Activated CD4-positive, alpha-beta memory T cell treated with anti-CD3 and anti-CD28 coated beads, Interleukin-2, amount 10 ng/mL, durations not matched to agents 7 days and 5 days (primary cell): ENCODE measurements at places on chromosomes 13 and 19.
A peak's percentile ranks its signal among the peaks of the same experiment; 100 is the strongest.

GRCh38 chr13:43185226-43185625 is 161.8 kb downstream of the DNAJC15 start:
- no peak for DNase-seq

GRCh38 chr13:102117175-102117831 is 284.5 kb downstream of the FGF14 start:
- no peak for DNase-seq

DNA sequence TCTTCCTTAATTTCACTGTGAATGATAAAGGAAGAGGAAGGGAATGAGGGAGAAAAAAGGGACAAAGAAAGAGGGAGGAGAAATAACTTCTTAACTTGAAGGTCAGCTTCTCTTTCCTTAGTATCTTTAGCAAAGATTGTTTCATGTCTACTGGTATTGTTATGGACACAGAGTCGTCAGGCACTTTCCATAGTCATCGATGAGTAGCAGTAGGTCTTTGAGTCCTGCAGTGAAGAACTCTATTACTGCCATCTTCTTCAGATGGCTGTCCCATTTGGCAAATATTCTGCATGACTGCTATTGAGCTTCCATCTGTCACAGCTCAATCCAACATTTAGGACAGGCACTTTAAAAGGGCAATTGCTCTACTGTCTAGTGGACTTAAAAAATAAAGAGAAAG is 2463.1 kb downstream of the PCDH9 start:
- no peak for DNase-seq

DNA sequence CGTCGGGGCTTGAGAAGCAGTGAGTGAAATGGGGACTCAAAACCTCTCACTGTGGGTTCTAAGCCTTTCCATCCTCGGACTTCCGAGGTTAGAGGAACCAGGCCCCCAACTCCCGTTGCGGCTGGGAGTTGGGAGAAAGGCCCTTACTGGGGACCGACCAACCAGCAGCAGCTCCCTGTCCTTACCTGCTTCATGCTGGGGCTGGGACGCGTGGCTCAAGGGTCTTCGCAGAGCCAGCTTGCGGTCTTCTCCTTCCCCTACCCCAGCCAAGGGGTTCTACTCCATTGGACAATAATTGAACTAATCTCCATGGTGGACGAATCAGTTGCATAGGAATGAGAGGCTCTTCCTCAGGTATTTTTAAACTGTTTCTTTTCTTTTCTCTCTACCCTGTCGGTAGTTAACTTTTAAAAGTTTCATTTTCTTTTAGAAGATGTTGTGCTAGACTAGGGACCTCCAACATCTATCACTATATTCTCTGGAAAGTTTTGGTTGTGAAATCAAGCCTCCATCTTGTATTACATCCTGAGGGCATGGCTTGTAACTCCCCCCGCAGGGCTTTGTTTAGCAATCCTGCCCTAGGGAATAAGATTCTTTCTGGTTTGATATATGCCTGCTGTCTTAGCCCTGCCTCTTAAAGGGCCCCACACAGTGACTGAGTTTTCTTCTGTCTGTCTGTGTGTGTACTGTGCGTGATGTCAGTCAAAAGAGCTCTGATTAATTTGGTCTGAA is 1027.1 kb upstream of the PCDH9 start:
- DNase-seq: no peak

GRCh38 chr19:2291185-2291751 is 9.3 kb upstream of the PEAK3 start:
- DNase-seq: no peak

GRCh38 chr19:13633522-13633922 is 127.2 kb upstream of the CACNA1A start:
- DNase-seq: no peak

GRCh38 chr13:106373989-106374572 is 161.4 kb downstream of the EFNB2 start:
- DNase-seq: no peak

DNA sequence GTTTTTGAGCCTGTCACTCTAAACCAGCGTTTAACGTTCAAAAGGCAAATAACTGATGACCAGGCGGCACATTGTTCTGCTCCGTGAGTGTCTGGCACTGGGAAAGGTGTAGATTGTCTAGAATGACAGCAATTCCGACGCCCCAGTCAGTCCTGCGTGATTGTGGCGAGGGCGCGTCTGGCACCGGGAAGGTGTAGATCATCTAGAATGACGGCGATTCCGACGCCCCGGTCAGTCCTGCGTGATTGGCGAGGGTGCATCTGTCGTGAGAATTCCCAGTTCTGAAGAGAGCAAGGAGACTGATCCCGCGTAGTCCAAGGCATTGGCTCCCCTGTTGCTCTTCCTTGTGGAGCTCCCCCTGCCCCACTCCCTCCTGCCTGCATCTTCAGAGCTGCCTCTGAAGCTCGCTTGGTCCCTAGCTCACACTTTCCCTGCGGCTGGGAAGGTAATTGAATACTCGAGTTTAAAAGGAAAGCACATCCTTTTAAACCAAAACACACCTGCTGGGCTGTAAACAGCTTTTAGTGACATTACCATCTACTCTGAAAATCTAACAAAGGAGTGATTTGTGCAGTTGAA is 26.1 kb upstream of the NDUFS7 start:
- no peak for DNase-seq

DNA sequence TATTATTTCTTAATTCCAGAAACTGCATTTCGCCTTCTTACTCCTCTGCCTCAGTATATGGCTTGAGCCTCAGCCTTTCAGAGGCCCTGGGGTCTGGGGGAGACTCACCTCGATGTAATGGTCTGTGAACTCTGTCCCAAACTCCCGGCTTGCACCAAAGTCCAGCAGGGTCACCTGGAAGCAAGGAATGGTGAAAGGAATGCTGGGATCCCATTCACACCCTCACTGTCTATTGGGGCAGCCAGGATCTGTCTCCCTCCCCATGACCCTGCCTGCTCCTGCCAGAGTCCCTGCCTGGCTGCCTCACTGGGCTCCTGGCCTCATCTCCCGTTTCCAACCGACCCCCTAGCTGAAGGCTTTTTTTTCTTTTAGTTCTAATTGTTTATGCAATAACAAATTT is 5.4 kb upstream of the NUMBL start:
- DNase-seq: no peak

- DNase-seq: no peak
Measured at GRCh38 chr13:107743100-107743499, 472.2 kb downstream of the LIG4 start.

DNA sequence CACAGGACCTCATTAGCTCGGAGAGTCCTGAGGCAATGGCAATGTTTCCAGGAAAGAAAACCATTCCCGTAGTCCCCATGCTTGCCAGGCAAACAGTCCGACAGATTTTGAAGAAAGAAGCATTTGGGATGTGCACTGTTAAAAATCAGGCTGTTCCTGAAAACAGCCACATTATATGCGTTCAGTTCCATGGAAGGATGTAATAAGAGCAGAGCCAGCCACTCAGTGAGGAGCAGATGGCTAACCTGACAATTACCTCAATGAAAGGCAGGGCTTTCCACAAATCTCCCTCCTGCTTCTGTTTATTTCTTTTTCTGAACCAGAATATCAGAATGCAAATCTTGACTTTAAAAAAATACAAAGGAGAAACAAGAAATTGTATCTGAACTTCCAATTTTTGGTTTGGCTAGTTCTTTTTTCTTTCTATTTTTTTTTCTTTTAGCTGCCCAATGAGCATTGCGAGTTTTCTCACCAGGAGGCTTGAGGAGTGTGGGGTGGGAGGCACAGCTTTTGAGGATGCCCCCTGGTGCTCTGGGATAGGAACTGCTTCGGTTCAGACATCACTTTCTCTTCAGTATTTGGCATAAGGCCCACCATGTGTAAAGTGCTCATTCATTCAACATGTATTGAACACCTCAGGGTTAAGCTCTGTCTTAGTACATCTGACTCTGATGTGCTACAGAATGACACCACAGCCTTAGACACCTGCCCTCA is 124.2 kb downstream of the TBC1D4 start:
- peak; percentile 45 for DNase-seq

DNA sequence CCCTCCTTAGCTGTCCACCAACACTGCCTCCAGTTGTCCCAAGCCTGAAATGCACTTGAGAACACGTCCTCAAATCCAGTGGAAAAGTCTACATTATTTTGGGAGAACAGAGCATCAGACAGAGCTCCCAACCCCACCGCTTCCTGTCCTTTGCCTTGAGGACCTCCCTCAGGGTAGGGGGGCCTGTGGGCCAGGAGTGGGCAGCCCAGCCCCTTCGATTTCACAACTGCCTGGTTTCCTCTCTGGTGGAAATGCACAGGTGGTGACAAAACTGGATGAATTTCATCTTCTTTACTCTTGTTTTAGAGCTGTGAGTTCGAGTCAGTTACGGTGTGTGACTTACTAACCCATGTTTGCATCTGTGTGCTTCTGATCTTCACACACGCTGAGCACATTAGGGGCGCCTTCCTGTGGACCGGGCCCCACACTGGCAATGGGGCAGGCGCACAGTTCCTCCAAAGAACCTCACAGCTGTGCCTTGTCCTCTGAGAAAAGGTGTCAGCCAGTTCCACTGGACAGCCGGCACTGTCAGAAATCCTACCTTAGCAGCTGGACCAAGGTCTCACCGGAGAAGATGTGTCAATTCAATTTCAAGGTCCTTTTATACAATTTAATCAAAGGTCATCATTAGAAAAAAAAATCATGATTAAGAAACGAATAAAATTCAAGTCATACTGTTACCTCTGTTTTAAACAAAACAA is 80.2 kb downstream of the IRS2 start:
- DNase-seq: no peak

DNA sequence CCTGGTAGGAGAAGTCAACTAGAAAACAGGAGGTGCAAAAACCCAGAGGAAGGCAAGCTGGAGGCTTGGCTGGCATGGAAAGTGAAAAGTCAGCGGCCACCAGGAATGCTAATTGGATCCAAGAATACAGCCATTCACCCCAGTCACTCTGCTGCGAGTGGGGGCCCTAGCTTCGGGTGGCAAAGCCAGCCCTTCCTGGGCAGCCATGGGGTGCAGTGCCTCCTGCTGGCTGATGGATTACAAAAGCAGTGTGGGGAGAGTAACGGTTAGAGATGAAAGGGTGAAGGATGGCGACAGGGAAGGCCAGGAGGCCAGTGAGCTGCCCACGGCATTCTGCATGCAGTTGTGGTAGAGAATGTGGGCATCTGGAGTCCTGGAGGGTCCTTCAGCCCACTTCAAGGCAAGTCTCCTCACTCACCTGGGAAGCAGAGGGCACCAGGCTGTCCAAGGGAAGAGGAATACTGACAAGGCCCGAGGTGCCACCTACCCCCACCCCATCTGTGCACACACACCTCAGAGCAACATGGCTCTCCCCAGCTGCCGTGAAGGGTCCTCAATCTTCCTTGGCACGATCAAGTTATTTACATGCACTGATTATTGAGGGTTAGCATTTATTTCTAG is 20.3 kb upstream of the EPHX3 start:
- DNase-seq: no peak

DNA sequence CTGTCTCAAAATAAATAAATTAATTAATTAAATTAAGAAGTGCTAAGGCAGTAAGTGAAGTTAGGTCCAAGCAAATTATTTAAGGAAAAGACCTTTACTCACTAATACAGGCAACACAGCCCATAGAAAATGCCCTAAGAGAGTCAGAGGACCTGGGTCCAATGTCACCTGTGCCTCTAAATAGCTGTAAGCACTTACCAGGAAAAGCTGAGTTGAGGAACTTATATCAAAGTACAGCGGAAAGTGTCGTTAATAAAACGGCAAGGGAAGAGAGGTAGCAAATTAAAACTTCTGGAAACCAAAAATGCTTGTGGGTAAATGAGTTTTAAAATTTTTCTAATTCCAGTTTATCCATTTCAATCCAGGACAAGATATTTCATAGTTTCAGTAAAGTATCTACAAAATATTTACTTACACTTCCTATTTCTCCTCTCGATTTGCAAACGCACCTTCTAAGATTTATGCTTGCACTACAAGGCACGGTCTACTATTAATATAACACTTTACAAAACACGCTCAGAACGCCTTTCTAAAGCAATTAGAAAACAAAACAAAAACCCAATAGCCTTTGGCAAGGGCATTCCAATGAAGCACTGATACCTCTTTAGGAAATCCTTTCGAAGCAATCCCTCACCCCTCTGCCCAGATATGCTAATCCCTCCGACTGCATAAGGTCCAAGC is 963 bp downstream of the VPS36 start:
- no peak for DNase-seq

DNA sequence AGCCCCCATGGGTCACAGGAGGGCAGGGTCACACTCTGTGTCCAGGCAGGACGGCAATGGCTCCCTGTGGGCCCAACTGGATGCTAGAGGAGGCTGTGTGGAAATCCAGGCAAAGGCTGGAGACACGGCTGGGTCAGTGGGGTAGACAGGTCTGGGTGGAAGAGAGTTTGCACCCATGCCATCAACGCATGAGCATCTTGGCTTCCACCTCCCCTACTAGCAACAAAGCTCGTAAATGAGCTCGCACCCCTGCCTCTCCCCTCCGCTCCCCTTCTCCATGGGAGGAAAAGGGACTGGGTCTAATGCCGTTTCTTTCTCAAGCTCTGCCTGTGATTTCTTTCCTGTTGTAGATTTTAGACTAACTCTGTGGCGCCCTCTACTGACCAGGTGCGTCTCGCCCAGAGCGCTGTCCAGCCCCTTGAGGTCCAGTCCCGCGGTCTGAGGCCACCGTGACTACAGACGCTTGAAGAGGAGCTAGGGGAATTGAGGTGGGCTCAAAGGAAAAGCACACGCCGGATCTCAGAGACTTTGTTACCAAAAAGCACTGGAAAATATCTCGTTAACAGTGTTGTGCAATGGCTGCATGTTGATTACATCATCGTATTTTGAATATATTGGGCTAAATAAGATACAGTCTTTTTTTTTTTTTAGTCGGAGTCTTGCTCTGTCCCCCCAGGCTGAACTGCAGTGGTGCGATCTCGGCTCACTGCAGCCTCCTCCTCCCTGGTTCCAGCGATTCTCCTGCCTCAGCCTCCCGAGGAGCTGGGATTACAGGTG is 50.7 kb upstream of the USP29 start:
- no peak for DNase-seq

DNA sequence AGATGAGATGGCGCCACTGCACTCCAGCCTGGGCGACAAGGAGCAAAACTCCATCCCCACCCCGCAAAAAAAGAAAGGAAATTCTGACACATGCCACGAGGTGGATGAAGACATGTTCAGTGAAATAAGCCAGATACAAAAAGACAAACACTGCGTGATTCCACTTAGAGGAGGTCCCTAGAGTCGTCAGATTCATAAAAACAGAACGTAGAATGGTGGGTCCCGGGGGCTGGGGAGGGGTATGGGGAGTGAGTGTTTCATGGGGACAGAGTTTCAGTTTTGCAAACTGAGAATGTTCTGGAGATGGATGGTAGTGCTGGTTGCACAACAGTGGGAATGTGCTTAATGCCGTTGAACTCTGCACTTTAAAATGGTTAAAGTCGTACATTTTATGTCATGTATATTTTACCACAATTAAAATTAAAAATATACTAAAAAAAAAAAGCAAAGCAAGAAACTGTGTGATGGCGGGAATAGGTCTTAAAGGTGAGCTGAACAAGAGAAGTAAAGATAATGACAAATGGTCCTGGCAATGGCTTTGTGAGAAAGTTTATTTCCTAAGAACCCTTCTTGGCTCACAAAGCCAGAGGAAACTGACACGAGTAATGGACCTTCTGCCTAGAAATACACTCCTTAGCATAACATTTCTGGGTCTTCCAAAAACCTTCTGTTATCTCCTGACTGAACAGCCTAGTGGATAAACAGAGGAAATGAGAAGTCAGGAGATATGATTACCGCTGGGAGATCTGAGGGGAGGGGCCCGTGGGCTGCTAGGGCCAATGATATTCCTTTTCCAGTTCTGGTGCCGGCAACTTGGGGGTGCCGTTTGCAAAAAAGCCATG is 4.2 kb upstream of the SPC24 start:
- DNase-seq: no peak

- peak; percentile 27 for DNase-seq
Measured at GRCh38 chr19:16289594-16289993, 35.0 kb upstream of the KLF2 start.
